ENCODE measurements at places on chromosomes 4 and X.

GRCh38 chr4:182111586-182111985, 131.6 kb upstream of the TENM3 start:
- DNase-seq, result no peak

DNA sequence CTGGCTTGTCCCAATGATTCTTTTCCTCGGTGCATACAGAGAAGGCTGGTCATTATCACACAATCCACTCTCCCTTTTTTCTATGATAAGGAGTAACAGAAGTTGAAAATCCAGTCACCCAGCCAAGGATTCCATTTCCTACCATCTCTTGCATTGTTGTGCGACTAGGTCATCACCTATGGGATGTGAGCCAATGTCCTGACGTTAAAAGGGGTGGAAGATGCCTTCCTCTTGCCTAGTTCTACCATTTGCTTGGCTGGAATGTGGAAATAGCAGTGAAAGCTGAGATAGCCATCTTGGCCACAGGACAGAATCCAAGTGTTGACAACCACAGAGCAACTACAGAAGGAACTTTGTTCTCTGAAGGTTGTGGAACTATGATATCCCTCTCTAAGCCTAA, 132.2 kb upstream of the KIT start:
- no peak for DNase-seq

- peak; percentile 56 for DNase-seq
Measured at GRCh38 chr4:27357283-27357682, 496.6 kb downstream of the STIM2 start.

DNA sequence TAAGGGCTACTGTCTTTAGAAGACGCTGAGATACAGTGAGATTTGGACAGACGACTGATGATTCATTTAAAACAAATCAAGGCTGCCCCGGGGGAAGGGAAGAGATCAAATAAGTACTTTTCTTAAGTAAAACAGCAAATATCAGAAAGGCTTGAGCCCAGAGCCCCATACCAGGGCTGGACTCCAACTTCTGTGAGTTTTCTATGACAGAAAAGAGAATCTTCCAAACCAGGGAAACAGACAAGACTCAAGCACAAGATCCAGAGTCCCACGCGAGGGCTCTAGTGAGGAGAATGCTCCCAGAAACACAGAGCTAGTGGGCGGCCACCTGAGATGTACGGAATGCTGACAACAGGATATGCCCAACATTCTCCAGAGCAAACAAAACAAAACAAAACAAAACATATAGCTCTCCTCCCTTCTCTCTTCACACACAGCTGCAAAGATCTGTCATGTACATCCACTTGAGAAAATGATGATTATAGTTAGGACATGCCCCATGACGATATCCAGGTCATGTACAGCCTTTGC, 13.1 kb downstream of the ACSL1 start:
- DNase-seq, result peak; percentile 35

DNA sequence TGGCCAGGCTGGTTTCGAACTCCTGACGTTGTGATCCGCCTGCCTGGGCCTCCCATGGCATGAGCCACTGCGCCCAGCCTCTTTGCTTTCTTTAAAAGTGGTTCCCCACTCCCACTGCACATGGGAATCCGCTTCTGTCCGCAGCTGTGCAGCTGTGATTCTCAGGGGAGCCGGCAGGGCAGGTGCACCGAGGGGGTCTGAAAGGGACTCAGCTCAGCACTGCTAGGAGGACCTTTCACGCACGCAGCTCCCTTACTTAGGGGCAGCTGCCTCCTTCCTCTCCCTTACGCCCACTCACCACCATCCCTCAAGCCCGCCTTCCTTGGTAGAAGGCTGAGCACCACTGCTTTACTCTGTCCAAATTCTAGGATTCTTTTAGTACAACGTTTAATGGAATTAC, 40.4 kb upstream of the CYP4V2 start:
- no peak for DNase-seq

- DNase-seq, result no peak
Measured at GRCh38 chr4:141713185-141713584, 76.8 kb downstream of the IL15 start.

GRCh38 chr4:3304831-3305609, 12.2 kb downstream of the RGS12 start:
- DNase-seq, result peak; percentile 83

DNA sequence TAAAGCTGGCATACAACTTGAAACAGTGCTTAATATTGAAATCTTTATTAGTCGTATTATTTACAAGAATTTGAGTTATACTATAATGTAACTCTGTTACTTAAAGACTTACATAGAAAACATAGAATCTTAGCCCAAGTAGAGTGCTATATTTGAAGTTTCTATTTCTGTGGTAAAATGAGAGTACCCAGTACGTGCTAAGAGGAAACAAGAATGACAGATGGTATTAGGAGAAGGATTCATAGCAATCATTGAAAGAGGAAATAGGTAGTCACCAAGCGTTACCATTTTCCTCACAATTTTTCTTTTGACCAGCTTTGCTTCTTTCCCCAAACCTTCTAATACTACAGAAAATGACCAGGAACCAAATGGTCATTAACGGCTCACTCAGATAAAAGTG, 412.1 kb upstream of the GRIA3 start:
- DNase-seq, result no peak

Data from muscle of leg (tissue), 16 donors.